ENCODE measurements at places on chromosomes 5 and 9.

GRCh38 chr5:7415123-7415522 is 19.2 kb downstream of the ADCY2 start:
- DNase-seq, result no peak

DNA sequence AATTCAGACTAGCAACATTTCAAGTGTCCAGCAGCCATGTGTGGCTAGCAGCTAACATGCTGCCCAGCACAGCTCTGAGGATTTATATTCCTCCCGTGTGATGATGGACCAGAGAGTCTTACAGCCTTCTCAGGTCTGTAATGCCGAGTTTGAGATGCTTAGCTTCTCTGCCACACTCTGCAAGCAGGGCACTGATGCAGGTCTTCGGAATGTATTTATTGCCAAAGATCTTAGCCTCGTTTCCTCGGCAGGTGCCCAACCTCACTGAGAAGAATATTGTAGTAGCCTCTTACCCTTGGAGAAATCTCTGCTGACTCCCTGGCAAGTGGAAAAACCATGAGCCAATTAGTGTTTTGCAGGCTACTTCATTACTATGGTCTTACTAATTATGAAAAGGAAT is 3.7 kb upstream of the RAI14 start:
- DNase-seq, result no peak

DNA sequence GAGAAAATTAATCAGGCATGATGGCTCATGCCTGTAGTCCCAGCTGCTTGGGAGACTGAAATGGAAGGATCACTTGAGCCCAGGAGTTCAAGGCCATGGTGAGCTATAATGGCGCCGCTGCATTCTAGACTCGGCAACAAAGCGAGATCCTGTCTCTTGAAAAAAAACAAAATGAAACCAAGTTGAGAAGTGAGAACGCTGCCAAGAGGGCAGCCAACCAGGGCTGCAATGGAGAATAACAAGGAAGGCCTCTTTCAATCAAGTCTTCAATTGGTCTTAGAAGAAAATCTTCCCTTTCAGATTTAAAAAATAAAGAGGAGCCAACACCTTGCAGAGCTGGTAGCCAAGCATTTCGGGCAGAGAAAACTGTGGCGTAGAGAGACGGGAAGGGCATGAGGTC is 14.7 kb downstream of the KIAA1958 start:
- no peak for DNase-seq

GRCh38 chr5:53490747-53491146 is 10.3 kb downstream of the FST start:
- DNase-seq, result peak; percentile 96

DNA sequence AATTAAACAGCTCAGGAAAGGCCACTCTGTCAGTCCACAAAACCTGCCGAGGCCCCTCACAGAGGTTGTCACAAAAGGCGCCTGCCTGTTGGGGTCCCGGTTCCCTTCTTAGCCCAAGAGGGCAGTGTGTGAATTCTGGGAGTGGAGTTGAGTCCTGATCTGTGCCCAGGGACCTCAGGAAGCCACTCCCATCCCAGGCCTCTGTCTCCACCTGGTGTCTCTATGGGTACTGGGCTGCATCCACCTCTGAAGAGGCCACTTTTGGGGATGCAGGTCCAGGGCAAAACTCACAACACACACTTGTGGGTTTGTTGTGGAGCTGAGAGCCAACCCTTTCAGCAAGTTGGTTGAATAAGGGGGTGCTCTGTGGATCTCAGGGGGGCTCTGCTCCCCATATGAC is 74.3 kb upstream of the STXBP1 start:
- no peak for DNase-seq

GRCh38 chr5:68681929-68682328 is 411.9 kb upstream of the SLC30A5 start:
- no peak for DNase-seq

All from AG04449 (cell line).